NCI-H510A (cell line): ENCODE measurements at places on chromosomes 7 and 10.

DNA sequence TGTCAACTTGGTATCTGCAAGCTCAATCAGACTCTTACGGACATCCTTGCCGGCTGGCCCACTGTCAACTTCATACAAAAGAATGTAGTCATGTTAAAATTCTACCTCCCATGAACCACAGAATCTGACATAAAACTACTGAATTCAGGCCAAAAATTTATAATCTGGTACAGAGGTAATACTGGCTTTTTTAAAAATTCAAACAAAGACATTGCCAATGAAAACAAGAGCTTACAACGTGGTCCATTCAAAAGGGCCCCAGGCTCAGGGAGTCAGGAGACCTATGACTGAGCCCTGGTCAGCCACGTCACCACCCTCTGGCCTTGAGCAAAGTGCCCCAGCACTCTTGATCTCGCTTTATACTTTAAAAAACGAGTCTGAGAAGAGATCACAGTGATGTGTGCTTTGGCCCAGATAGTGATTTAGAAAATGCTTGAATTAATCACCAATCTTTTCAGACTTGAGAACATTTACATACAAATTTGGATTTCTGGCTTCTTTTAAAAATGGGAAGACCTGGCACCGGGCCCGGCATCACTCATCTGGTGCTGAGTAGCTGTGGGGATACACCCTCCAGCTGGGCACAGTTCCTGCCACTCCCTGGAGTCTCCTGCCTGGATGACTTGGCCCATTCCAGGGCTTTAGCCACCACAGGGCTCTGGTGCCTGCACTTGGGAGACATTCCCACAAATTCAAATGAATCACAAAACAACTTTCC is 94.1 kb downstream of the PIP4K2A start:
- no peak for DNase-seq

- no peak for DNase-seq
Measured at GRCh38 chr10:30701451-30702173, 72.1 kb upstream of the LYZL2 start.

GRCh38 chr10:15796762-15797161 is 63.5 kb downstream of the MINDY3 start:
- no peak for DNase-seq

GRCh38 chr10:78264361-78264760 is 230.7 kb downstream of the RPS24 start:
- no peak for DNase-seq

GRCh38 chr7:20745702-20746101 is 41.0 kb downstream of the SP8 start:
- no peak for DNase-seq

GRCh38 chr7:21938463-21938862 is 7.2 kb downstream of the CDCA7L start:
- DNase-seq = no peak

- DNase-seq = no peak
Measured at GRCh38 chr7:88090671-88091070, 129.2 kb downstream of the SRI start.

- DNase-seq = no peak
Measured at GRCh38 chr7:70539617-70540016, 592.3 kb upstream of the GALNT17 start.

- peak; percentile 44 for DNase-seq
Measured at GRCh38 chr10:100364735-100365391, 17.8 kb downstream of the SCD start.

DNA sequence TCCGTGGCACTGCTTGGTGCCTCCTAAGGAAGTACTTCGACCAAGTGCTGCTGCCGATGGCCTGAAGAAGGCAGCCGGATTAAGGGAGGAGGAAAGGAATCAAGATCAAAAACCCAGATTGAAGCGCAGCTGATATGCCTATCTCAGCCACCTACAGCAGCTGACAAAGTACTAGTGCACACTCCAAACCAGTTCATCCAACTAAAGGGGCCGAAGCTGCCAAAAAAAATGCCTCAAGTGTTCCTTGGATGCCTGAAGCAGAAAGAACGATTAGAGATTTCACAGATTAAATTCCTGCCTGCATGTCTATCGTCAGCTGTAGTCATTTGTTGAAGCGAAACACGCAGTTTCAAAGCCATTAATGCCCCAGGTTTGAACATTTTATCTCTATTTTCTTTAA is 65.7 kb downstream of the TNRC18 start:
- DNase-seq = no peak

DNA sequence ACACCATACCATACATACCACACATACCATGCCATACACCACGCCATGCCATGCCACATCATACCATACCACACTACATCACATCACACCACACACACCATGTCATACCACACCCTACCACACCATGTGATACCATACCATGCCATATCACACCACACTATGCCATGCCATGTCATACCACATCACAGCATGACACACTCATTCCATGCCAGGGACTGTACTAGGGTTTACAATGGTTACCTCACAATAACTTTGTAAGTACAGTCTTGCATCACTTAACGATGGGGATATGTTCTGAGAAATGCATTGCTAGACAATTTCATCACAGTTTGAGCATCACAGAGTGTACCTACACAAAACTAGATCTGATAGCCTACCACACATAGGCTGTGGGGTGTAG is 14.5 kb downstream of the PYROXD2 start:
- no peak for DNase-seq

DNA sequence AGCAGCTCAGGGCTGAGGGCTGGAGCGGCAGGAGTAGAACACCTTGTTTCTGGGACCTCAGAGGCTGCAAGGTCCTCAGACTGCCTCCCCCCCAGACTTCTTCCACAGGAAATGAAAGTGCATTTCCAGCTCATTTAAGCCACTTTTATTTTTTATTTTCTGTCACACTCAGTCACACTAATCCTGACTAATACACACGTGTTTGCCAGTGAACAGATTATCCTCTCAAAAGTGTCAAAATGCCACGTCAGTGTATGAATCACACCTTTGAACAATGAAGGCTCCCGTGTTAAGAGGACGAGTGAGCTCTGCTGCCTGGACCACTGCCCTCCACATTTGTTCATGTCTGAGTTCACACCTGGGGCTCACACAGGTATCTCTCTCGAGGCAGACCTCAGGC is 488.5 kb downstream of the DNAJB6 start:
- DNase-seq = no peak

GRCh38 chr7:157113607-157114006 is 25.1 kb upstream of the UBE3C start:
- no peak for DNase-seq

GRCh38 chr10:17025444-17026295 is 103.9 kb downstream of the CUBN start:
- DNase-seq = no peak

DNA sequence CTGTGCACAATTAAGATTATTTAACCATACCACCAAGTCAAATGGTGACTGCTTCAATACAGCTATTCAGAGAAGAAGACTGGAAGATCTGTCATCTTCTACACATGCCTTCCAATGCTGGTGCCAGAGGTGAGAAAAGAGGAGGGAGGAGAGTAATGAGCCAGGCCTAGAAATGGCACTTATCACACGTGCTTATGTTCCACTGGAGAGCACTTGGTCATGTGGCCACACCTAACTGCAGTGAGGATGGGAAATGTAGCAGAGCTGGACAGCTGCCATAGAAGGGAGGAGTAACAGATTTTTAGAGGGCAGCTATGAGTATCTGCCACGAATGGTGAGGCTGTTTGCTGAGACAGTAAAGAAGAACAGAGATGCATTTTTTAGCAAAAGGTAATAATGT is 77.1 kb downstream of the MPLKIP start:
- DNase-seq = peak; percentile 53

- no peak for DNase-seq
Measured at GRCh38 chr7:144525956-144526355, 122.5 kb upstream of the NOBOX start.

DNA sequence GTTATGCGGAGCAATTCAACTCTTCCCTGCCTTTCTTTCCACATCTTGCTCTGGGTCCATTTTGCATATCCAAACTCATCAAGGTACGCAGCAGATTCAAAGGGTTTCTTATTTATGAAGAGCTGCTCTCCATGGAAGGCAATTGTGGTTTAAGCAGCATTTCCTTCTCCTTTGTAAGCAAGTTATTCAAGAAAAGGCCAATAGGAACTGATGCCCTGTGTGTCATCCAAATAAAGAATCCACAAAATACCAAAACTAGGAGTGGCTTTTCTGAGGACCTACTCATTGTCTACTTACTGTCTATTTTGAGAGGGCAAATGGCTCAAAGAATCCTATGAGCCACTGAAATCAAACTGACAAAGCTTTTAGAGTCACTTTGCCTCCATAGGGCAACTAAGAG is 253.1 kb downstream of the PTEN start:
- no peak for DNase-seq

GRCh38 chr7:17159500-17160037 is 138.9 kb upstream of the AHR start:
- no peak for DNase-seq

DNA sequence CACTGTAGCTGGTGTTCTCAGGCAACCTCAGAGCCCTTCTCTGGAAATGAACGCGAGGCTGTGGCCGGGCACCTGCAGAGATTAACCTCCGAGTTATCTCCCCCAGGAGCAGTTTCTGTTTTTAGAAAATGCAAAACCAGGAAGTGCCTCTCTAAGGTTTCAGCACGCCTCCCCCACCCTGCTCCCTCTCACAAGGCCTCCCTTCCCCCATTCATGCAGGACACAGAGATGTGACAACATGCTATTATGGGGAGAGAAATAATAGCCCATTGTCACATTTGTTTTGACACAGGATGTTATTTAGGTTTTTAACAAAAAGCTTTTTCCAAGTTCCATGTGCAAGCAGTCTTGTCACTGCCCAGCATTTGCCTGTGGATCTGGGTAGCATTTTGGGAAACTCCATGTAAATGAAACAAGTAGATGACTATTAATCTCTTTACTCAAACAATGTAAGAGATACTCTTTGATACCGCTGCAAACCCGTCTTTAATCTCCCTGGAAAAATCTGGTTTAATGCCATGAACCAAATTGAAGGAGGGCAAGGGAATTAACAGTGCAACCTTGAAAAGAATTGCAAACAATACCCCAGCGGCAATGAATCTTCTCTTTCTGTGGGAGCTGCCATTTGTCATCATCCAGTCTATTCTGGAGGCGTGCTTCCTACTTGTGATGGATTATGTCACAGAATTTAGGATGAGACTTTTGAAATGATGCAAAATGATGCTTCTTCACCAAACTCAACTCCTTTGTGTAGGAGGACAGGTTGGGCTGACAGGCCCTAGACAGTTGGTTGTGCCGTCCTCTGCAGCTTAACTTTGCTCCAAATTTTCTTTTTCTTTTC is 86.5 kb upstream of the NMT2 start:
- peak; percentile 6 for DNase-seq

- no peak for DNase-seq
Measured at GRCh38 chr10:128180843-128181242, 54.6 kb upstream of the MKI67 start.

- no peak for DNase-seq
Measured at GRCh38 chr10:44167752-44168151, 217.1 kb downstream of the CXCL12 start.
